ENCODE measurements at places on chromosomes 2 and 18.

DNA sequence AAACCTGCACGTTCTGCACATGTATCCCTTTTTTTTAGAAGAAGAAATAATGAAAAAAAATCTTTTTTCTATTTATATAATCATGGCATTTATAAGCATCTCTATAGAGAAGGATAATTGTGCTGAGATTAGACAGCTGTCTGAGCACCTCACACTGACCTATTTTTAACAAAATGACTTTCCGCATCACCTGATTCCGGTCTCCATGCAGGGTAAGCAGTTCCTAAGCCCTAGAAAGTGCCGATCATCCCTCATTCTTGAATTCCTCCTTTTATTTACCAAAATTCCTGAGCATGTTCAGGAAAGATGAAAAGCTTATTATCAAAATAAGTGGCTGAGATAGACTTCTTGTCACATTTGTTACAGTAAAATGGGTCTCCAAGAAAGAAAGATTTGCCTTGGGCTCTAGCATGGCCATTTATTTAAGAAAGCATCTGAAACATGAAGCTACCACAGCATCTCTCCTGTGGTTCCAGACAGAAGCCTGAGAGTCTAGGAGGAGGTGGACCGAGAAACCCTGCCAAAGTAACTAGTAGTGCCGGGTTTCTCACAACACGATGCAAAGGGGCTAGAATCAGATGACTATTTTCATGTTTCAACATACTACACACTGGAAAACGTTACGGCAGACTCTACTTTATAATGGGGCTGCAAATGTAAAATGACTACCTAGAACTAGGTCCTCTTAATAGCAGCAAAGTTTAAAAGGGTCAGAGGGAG is 670 bp downstream of the GKN1 start:
- no peak for DNase-seq

- no peak for DNase-seq
These were observed 328.2 kb downstream of the SETBP1 start for GRCh38 chr18:45008694-45009413.

- DNase-seq: no peak
These were observed 8.0 kb upstream of the D2HGDH start for GRCh38 chr2:241726459-241726858.

DNA sequence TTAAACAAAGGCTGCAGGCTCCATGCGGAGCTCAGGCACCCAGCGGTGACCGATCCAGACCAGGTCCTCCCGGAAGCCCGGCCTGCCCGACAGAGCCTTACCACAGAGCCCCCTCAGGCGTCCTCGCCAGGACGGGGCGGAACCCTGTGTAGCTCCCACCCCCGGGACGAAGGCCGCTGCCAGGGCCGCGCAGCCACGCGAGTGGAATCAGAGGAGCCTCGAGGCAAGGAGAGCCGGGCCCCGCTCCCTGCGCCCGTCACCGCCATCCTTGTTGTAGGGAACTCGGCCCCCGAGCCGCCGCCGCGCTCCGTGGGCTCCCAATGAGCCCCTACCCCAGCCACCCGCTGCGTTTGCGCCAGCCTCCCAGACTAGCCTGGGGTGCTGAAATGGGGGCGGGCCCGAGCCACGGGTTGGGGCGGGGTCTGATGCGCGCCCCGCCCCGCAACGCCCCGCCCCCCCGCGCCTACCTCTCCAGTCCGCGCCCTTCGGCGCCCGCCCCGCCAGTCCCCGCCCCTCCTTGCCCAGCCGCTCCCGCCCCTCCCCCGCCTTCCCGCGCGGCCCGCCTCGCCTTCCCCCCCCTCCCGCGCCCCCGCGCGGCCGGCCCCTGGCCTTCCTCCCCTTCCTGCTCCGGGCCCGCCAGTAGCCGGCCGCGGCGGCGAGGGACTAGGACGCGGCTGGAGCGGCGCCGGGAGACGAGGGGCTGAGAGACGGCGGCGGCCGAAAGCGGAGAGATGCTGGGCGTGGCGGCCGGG is at the start of gene LIMS1:
TSS of gene LIMS1 (plus strand) at position 639 of the 752 bp plus-strand sequence. CDS start at position 732, 93 bp downstream.
- DNase-seq: peak; percentile 87

GRCh38 chr18:27414682-27415081 is 229.6 kb upstream of the CHST9 start:
- no peak for DNase-seq

- DNase-seq: no peak
These were observed 947.5 kb downstream of the CPS1 start for GRCh38 chr2:211503856-211504255.

DNA sequence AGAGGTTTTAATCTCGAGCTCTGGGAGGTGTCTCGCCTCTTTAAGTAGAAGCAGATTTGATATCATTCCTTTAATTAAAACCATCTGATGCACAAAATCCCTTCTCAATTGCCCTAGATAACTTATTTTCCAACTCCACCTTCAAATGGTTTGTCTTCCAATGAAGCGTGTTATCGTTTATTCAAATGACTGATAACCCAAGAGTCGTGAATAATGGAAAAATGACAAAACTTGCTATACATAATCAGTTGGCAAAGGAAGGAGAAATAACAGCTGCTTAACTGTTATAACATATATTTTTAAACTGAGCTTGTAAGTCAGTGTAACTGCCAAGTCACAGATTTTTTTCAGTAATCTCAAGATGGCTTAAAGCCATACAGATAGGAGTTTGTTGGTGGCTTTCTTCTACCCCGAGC is 144.6 kb downstream of the QPCT start:
- DNase-seq: no peak

- no peak for DNase-seq
These were observed 113.5 kb downstream of the RTN4 start for GRCh38 chr2:54936766-54937165.

GRCh38 chr2:197941715-197942114 is 137.3 kb downstream of the PLCL1 start:
- no peak for DNase-seq

GRCh38 chr18:10298346-10298745 is 156.1 kb upstream of the APCDD1 start:
- no peak for DNase-seq

DNA sequence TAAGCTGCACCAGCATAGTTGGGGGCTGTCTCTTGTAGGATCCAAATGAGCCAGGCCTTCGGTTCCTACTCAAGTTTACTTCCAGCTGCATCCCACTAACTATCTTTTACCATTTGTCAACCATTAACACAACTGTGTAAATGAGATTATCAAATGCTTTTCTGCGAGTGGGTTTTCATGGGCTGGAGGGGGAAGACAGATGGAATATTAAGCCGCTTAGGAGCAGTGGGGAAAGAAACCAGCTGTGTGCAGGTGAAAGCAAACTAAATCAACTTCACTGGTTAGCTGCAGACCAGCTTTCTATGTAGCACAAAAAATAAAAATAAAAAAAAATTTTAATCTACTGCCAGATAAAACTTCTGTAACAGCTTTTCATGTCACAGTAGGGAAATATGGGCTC is 307.3 kb upstream of the FBXO11 start:
- no peak for DNase-seq

DNA sequence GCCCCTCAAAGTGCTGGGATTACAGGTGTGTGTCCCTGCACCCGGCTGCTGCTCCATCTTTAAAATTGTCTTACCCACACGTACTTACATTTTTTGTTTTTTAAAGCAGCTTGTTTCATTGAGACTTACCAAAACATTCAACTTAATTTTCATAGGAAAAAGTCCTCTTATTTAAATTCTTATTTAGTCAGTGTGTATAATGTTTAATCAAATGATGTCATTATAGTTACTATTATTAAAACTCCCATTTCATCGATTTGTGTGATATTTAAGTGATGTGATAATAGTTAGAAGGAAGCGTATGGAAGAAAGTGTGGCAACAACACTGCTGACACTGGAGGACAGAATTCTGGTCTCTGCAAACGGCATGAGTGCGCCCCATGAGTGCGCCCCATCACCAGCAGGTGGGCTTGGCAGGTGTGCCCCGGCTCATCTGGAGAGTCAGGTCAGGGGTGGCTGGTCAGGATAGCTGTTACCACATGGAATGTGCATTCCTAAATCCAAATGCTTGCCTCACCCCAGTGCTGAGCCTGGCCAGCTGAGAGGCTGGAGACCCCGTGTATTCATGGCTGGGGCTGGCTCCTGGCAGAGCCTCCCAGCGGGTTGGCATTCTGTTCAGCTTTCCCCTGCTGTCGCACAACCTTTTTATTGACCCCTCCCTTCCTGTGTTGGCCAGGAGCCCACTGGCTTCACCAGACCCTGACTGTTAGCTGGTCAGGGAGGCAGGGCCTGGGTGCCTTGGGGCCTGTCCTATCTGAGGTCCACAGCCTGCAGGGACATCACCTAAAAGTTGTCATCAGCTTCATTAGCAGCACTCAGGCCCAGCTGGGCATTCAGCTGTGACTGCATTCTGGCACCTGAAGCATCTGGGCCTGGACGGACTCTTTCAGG is 79.7 kb downstream of the AGAP1 start:
- DNase-seq: no peak

DNA sequence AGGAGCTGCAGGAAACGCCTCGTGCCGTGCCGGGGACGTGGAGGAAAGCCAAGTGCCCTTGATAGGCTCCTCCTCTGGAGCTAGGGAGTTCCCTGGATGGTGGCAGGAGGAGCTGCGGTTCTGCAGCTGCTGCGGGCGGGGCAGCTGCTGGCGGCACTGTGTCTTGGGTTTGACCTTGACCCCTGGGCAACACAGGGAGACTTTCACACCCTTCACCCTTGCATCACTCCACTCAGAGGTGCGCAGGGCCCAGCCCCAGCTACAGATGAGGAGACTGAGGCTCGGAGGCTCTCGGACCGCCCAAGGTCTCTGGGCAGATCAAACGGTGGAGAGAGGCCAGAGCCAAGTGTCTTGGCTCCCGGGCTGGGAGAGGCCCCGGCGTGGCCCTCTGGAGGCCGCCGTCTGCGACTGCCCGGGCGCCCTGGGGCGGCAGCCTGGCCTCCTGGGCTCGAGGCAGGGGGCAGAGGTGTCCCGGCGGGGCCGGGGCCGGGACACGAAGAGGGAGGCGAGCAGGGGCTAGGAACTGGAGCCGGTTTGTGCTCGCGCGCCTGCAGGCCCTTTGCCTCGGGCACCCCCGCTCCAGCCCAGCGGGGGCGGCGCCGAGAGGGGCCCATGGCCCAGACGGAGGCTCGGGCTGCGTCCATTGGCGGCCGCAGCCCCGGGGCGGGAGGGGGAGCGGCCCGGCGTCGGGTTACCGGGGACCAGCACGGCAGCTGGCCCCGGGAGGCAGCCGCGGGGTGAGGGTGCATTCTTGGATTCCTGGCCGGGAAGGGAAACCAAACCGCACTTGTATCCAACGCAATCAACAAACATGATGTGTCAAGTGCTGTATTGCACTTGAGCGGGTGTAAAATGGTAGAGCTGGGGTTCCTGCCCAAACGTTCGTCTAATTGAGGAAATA is 129.6 kb upstream of the SLC1A4 start:
- peak; percentile 76 for DNase-seq

- peak; percentile 84 for DNase-seq
These were observed 140.7 kb downstream of the RNF144A start for GRCh38 chr2:7057865-7058400.

- DNase-seq: no peak
These were observed 396.2 kb upstream of the VWC2L start for GRCh38 chr2:214014551-214015220.

DNA sequence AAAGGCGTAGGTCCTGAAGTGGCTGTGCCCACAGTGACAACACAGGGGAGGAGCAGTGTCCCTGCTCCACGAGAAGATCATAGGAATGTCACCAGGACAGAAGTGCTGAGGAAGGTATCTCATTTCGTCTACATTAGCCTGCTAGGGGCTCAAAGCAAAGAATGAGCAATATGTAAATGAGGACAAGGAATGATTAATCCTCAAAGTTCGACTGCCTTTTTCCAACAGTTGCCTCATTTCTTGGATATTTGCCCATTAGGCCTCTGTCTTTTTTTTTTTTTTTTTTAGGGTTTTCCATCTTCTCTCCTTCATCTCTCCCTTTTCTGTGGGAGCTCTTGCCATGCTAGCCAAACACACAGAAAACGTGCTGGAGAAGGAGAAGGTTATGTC is 105.2 kb upstream of the ARHGAP28 start:
- no peak for DNase-seq

DNA sequence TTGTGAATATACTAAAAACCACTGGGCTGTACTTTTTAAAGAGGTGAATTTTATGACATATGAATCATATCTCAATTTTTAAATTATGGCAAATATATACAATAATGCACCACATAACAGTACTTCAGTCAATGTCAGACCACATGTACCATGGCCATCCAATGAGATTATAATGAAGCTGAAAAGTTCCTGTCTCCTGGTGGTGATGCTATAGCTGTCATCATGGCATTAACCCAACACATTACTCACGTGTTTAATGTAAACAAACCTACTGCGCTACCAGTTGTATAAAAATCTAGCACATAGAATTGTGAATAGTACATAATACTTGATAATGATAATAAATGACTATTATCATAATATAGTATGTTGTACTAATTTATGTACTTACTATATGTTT is 77.6 kb upstream of the ID2 start:
- DNase-seq: no peak

GRCh38 chr2:239275044-239275685 is 125.7 kb downstream of the HDAC4 start:
- DNase-seq: peak; percentile 97

DNA sequence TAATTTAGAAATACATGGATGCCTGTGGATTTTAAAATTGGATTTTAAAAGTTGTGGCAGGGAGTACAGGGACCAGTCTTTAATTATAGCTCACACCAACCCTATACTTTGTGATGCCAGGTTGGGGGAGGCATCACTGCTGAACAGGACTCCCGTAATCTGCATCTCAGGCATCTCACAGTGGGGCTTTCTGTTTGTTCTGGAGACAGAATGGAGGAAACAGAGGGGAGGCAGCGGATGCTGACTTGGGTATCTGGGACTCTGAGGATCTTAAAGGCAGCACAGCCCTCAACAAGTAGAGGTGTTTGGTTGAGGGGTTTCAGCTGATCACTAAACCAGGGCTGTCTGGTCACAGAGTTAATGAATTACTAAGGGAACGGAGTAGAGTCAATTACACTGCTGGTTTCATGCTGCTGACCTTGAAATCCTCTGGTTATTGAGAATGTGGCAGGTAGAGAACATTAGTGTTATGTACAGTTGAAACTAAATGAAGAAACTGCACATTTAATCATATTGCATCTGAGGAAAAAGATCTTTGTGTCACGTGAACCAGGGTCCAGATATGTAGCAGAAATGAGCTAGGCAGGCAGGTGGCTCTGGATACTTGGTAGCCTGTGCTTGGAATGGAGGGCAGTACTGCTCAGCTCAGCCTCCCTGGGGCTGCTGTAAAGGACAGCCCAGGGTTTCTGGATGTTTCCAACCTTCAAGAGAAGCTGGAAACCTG is 40.3 kb downstream of the FHOD3 start:
- DNase-seq: no peak

- no peak for DNase-seq
These were observed 109.6 kb upstream of the UNC80 start for GRCh38 chr2:209662021-209662420.

GRCh38 chr18:9868857-9869714 is 16.7 kb upstream of the TXNDC2 start:
- no peak for DNase-seq

- DNase-seq: no peak
These were observed 84.0 kb upstream of the BOD1L2 start for GRCh38 chr18:57062844-57063243.

GRCh38 chr2:172909454-172909853 is 166.2 kb upstream of the MAP3K20 start:
- DNase-seq: no peak

GRCh38 chr2:157302492-157303099 is 23.0 kb downstream of the ERMN start:
- DNase-seq: peak; percentile 68

Data from inflammatory macrophage treated with lipopolysaccharide for 4 hours (primary cell).